ENCODE measurements at places on chromosomes 6 and 20.

- no peak overlapping the region for H3K27ac ChIP-seq
- DNase-seq: no peak
- H3K27me3 ChIP-seq: peaks cover 12% of the 10 kb centered on the region
- no peaks in the 10 kb centered on the region for H3K4me1 ChIP-seq
- no peaks in the 10 kb centered on the region for H3K36me3 ChIP-seq
- no peak overlapping the region for H3K4me3 ChIP-seq
These were observed 17.4 kb upstream of the CTNNBL1 start for GRCh38 chr20:37676440-37676839.

DNA sequence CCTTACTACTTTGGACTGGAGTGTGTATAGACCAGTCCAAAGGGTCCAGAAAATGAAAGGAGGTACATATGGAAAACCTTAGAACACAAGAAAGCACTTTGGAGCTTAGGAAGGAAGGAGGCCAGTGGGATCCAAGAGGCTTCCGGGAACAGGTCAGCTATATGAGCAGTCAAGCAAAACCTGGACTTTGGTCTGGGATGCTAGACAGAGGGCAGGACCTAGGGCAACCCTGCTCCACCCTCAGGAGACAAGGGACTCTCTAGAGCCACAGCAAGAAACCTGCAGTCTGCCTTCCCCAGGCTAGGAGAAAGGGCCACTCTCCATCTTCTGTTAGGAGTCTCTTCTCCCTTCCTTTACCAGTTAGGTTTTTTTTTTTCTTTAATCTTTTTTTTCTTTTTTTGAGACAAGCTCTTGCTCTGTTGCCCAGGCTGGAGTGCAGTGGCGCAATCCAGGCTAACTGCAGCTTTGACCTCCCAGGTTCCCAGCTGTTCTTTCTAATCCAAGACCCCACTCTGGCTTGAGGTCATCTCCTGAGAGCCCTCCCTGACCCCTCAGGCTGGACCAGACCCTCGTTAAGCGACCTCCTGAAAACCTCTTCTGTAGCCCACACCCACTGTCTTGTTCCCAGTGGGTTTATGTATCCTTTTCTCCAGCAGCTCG, 4.6 kb downstream of the KCNK5 start:
- no peak overlapping the region for H3K27ac ChIP-seq
- H3K36me3 ChIP-seq: no peaks in the 10 kb centered on the region
- H3K4me3 ChIP-seq: no peak overlapping the region
- H3K27me3 ChIP-seq: peaks cover 6% of the 10 kb centered on the region
- no peak for DNase-seq

DNA sequence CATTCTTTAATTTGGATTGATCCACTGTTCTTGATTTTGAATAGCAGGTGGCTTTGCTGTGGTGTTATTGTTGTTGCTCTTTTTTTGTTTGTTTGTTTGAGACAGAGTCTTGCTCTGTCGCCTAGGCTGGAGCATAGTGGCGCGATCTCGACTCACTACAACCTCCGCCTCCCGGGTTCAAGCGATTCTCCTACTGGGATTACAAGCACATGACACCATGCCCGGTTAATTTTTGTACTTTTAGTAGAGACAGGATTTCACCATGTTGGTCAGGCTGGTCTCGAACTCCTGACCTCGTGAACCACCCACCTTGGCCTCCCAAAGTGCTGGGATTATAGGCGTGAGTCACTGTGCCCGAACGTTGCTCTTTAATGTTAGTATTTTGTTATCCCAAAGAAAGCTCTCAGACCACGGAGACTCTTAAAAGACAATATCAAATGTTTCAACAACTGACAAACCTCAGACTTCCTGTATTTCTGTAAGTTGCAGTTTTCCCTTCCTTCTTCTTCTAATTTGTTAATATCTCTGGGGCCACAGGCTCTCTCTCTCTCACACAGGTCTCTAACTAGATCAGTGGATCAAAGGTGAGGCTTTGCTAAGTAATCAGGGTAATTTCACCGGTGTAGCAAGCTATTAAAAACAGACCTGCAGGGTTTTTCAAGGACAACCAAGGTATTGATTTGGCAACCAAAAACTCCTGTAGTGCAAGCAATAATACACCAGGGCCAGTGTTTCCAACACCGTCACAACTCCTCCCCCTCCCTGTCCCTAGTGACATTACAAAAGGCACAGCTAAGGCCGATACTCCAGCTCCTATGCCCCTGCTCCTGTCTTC, 48.8 kb upstream of the ZNF217 start:
- H3K36me3 ChIP-seq: no peaks in the 10 kb centered on the region
- no peaks in the 10 kb centered on the region for H3K27me3 ChIP-seq
- peak overlapping the region; percentile 18 for H3K4me3 ChIP-seq
- DNase-seq: peak; percentile 27

- no peaks in the 10 kb centered on the region for H3K4me1 ChIP-seq
- H3K27ac ChIP-seq: no peak overlapping the region
- DNase-seq: no peak
- no peaks in the 10 kb centered on the region for H3K27me3 ChIP-seq
- H3K36me3 ChIP-seq: no peaks in the 10 kb centered on the region
These were observed 174.3 kb downstream of the CDH4 start for GRCh38 chr20:61426352-61426751.

DNA sequence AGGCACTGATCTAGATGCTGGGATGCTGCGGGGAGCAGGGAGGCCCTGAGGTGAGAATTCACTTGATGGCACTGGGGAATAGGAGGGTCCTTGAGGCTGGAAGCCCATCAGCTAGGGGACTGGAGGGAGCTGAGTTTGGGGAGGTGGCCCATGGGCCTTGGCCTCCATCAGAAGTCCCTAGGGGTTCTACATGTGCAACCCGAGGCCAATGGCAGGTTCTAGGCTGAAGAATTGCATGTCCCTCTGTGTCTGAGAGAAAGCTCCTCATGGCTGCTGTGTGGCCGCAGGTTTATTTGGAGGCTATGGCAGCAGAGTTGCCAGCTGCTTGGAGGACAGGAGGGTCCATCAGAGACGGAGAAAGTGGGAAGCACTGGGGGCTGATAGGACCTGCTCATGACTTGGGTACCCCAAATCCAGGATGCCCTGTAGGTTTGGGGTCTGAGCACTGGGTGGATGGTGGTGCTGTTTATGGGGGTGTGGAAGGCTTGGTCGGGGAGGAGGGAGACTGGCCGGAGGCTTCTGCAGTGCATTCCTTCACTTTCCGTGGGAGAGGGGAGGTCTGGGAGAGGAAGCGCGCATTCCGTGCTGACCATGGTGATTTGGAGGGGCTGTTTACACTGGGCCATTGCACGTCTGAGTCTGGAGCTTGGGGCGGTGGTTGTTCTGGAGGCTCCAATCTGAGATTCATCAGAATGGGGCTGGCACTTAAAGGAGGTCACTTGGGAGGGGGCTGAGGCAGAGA, 24.8 kb upstream of the PHACTR3 start:
- no peaks in the 10 kb centered on the region for H3K4me1 ChIP-seq
- DNase-seq: no peak
- H3K27me3 ChIP-seq: peaks cover 26% of the 10 kb centered on the region

DNA sequence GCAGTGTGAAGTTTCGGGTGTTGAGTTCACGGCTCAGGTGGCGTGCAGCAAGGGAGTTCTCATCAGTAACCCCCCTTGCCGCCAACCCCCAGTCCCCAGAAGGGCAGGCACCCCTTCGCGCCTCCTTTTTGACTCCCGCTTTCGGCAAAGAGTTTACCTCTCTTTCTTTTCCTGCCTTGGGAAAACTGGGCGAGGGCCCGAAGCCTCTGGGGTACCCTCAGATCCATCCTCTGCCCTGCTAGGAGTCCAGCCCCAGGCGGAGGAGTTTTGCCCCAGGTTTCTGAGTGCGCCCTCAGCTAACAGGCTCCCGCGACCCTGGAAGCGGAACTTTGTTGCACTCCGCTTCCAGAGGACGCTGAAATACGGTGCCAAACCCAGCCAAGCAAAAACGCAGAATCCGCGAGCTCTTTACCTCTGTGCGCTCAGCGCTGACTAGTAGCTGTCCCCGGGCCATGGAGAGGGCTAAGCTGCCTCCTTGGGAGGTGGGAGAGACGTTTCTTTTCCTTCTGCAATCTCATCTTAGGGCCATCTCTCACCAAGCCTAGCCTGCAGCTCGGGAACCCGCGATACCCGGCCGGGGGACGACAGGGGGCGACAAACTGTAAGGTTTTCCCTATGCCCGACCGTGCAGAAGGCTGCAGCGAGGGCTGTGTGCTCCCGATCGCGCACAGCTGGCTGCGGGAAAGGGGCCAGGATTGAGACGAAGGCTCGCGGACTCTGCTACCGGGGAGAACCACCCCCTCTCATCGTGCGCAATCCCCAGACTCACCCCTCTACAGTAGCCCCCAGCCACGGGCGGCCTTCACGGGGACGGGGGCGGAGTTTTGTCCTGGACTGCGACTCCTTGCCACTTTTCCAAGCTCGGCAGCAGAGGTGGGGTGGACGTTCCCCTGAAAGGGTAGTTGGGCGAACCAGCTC, 2.7 kb upstream of the PAX1 start:
- H3K27ac ChIP-seq: no peak overlapping the region
- no peak overlapping the region for H3K4me3 ChIP-seq
- H3K4me1 ChIP-seq: no peaks in the 10 kb centered on the region
- no peak for DNase-seq
- no peaks in the 10 kb centered on the region for H3K36me3 ChIP-seq
- H3K27me3 ChIP-seq: peaks cover 92% of the 10 kb centered on the region

- H3K27me3 ChIP-seq: peaks cover 2% of the 10 kb centered on the region
- no peaks in the 10 kb centered on the region for H3K36me3 ChIP-seq
- no peaks in the 10 kb centered on the region for H3K4me1 ChIP-seq
- H3K27ac ChIP-seq: no peak overlapping the region
- no peak overlapping the region for H3K4me3 ChIP-seq
- no peak for DNase-seq
These were observed 17.0 kb upstream of the MRS2 start for GRCh38 chr6:24385536-24386269.

DNA sequence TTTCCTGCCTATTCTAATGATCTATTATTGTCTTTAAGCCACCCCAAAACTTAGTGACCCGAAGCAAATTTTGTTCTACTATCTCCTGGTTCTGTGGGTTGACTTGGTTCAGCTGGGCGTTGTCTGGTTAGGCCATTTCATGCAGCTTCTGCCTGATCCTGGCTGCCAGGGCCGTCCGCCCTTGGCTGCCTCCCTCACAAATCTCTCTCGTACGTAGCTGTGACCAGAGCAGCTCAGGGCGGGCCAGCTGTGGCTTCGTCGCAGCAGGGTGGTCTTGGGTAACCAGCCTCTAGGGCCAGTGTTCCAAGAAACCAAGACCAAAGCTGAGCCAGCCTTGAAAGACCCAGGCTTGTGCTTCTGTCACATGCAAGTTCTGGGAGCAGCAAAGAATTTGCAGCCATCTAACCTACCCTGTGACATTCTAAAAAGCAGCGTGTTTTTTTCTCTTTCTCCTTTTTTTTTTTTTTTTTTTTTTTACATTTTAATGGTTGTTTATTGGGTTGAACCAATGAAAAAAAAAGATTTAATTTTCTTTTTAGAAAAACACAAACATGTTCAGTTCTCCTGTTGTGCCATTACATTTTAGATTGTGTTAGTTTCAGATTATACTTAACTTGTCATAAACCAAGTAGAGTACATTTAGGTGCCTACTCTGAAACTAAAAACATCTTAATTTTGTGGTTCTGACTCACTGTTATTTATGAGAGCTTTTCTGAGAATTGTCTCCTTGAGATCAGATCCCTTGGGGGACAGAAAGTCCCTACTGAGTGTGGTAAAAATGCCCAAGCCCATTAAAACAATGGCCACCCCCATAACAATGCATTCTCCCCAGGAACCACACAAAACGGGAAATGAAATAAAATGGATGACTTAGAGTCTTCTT, 83.9 kb downstream of the ZDHHC14 start:
- peaks cover 6% of the 10 kb centered on the region for H3K4me1 ChIP-seq
- H3K27ac ChIP-seq: no peak overlapping the region
- no peak for DNase-seq
- H3K4me3 ChIP-seq: no peak overlapping the region

DNA sequence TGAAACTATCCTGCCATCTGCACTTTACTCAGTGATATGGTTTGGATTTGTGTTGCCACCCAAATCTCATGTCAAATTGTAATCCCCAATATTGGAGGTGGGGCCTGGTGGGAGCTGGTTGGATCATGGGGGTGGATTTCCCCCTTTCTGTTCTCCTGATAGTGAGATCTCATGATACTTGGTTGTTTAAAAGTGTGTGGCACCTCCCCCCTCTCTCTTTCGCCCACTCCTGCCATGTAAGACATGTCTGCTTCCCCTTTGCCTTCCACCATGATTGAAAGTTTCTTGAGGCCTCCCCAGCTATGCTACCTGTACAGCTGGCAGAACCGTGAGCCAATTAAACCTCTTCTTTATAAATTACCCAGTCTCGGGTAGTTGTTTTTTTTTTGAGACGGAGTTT, 18.0 kb downstream of the PIGT start:
- H3K27me3 ChIP-seq: no peaks in the 10 kb centered on the region
- no peaks in the 10 kb centered on the region for H3K36me3 ChIP-seq
- H3K4me1 ChIP-seq: peaks cover 9% of the 10 kb centered on the region
- H3K4me3 ChIP-seq: no peak overlapping the region
- H3K27ac ChIP-seq: no peak overlapping the region

- H3K27me3 ChIP-seq: no peaks in the 10 kb centered on the region
- no peak overlapping the region for H3K27ac ChIP-seq
- H3K4me1 ChIP-seq: no peaks in the 10 kb centered on the region
- DNase-seq: no peak
- no peak overlapping the region for H3K4me3 ChIP-seq
These were observed 177.7 kb downstream of the KLHL32 start for GRCh38 chr6:97102145-97102790.
